ENCODE measurements at places on chromosomes 16 and 17.

DNA sequence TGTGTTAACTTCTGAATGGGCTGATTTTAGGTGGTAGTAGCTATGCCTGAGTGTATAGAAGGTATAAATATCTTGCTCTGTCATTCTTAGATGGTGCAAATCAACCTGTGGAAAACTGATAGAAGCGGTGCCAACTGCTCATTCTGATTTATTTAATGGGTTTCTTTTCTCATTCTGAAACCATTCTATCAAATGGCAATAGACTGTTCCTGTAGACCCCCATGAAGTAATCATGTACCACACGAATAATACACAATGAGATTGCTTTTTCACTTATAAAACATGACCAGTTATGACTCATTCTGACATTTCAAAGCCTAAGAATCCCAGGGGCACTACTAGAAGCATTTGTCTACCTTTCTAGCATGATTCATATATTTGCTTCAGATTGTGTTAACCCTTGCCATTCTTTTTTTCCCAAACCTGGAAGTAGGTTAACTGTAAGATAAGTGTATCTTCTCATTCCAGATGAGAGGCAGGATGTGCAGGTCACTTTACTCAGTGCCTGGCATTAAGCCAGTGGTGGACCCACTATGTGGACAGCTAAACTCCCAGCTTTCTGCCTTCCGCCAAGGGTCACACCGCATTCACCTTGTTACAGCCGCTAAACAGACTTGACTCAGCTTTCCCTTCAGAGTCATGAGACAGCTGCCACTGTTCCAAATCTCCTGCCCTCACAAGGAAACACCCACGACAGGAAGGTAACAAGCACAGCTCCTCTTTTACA, 16.4 kb upstream of the SLC16A11 start:
- DNase-seq: no peak

DNA sequence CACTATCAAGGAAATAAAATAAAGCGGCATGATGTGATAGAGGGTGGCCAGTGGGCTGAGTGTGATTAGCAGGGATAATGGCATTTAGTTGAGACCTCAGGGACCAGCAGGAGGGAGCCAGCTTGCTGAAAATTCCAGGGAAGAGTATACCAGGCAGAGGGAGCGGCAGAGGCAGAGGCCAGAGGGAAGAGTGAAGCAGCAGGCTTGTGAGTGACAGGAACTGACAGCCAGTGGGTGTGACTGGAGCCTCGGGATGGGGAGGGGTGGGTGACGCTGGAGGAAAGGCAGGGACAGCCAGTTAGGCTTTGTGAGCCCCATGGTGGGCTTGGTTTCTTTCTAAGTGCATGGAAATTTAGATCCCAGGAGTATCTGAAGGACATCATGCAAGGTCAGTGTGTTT, 209.7 kb upstream of the CACNG3 start:
- DNase-seq: no peak

GRCh38 chr16:3028716-3029319, 5.0 kb downstream of the THOC6 start:
- DNase-seq: peak; percentile 59

DNA sequence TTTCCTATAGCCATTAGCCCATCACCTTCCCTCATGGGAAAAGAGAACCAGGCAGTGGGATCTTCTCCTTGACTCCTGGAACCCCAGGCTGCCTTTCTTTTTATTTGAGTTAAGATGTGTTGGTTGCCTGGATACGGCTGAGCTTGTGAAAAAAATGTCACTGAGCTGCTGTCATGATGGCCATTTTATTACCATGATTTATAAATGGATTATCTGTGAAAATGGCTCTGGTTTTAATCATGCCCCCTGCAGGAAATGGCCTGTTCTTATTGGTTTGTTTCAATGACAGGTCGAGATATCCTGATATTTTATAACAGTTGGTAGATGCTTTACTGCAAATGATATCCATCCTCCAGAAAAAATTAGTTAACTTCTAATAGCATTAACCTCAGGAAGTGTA, 640.4 kb downstream of the CDH11 start:
- peak; percentile 58 for DNase-seq

- no peak for DNase-seq
Measured at GRCh38 chr17:79627766-79628690, 17.2 kb upstream of the RBFOX3 start.

DNA sequence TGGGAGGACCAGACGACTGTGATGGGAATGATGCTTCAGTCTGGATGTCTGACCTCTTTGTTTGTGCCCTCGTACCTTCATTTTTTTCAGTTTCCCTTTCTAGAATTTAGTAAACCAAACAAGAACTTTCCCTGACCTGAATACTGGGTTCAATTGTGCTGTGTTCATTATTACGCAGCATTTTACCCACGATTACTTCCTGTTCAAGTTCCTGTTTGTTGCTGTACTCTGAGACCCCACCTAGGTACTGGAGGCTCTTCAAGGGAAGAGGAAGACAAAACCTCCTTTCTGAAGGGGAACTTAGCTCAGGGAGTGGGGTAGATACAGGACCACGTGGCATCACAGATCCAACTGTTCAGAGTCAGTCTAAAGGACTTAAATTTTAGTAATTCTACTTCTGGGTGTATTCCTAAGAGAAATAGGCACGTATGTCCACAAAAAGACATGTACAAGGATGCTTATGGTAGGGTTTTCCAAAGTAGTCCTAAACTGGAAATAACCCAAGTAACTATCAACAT, 9.2 kb upstream of the PRKCB start:
- no peak for DNase-seq

DNA sequence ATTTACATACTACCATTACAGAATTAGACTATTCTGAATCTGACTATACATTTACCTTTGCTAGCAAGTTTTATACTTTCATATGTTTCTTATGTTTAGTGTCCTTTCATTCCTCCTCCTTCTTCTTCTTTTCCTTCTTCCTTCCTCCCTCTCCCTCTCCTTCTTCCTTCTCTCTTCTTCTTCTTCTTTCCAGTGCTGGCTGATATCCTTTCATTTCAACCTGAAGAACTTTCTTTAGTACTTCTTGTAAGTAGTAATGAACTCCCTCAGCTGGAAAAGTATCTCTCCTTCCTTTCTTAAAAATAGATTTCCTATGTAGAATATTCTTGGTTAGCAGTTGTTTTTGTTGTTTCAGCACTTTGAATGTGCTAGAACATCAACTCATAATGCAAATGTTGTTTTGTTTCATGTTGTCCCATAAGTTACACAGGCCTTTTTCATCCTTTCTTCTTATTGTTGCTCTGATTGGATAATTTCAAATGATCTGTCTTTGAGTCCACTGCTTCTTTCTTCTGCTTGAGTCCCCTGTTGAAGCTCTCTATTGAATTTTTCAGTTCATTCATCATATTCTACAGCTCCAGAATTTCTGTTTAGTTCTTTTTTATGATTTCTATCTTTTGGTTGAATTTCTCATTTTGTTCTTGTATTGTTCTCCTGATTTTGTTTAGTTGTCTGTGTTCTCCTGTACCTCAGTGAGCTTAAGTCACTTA, 15.1 kb upstream of the TBX4 start:
- DNase-seq: no peak

GRCh38 chr16:13621639-13622038, 298.3 kb upstream of the ERCC4 start:
- DNase-seq: no peak

DNA sequence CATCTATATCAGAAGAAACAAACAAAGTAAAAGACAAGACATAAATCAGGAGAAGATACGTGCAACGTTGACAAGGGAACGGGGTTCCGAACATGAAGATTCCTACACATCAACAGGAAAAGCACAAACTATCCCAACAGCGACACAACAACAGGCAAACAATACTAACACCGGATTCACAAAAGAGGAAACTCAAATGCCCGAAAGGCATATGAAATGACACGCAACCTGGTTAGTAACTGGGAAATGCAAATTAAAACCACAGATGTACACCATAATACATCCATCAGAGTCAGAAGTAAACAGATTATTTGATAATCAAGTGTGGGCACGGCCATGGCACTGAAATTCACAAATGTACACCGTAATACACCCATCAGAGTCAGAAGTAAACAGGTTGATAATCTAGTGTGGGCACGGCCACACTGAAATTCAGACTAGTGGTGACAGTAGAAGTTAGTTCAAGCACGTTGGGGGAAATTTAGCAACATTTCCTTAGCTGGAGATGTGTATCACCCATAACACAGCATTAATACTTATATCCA, 171.9 kb upstream of the RPH3AL start:
- no peak for DNase-seq

- no peak for DNase-seq
Measured at GRCh38 chr17:78096093-78096492, 32.5 kb downstream of the TMC6 start.

DNA sequence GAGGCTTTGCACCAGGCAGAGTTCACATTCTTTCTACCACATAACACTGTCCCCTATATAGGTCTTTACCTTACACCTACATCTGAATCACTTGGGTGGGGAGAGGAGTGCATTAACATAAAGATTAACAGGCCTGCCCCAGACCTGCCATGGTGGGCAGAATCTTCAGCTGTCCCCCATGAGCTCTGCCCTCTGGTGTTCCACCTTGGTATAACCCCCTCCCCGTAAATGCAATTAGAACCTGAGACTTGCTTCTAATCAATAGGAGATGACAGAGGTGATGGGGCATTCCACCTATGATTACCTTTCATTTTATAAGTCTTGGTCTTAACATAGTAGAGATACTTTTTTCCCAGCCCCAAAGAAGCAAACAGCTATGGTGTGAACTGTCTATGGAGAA, 20.4 kb upstream of the GRIN2A start:
- no peak for DNase-seq

DNA sequence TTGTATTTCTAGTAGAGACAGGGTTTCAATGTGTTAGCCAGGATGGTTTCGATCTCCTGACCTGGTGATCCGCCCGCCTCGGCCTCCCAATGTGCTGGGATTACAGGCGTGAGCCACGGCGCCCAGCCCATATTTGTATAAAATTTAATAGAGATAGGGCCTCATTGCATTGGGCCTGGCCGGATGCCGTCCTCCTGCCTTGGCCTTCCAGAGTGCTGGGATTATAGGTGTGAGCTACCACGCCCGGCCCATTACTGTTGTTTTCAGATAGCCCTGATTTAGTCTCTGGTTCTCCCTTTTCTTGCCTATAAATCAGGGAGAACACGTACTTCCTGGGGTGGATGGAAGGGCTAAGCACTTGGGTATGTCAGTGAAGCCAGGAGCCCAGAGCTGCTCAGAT, 3.5 kb downstream of the DEF8 start:
- DNase-seq: no peak

DNA sequence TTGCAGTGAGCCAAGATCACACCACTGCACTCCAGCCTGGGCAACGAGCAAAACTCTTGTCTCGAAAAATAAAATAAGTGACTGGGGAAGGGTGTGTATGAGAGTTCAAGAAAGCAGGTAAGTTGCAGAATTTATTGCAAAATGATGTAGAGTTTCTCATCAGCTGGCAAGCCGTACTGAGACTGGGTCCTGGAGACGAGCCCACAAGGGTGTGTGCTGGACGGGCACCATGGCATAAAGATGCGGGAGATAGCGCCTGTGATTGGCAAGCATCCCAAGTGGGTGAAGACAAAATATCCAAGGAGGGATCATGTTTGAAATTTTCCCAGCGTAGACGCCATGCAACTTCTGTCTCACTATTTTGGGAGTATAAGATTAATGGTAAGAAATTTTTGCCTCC, 59.4 kb downstream of the WNT3 start:
- no peak for DNase-seq

DNA sequence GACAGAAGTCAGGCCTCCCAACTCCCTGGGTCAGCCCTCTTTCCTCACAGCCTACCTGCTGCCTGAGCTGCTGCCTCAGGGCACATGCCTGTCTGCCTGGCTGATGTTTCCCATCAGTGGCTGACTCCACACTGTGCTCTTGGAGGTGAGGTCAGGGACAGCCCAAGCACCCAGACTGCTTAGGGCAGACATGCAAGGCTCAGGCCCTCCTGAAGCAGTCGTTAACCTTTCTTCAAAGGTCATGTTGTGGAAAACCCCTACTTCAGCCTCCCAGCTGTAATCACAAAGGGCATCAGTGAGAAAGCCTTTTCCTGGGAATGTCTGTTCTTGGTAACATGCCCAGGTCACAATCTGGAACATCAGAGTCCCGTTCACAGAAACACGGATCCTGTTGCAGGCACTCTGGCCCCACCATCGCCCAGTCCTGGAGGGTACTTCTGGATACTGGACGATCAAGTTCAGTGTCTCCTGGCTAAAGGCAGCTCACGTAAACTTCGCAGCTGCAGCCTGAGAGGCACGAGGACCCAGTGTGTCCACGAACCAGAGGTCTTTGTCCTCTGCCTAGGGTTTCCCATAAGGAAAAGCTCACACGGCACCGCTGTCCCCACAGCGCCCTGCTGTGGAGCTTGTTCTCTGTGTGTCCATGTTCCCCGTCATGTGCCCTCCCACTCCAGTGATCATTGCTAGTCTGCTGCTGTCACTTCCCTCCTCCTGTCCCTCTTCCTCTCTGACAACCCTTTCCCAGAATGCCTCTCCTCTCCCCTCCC, 54.9 kb downstream of the GNAO1 start:
- DNase-seq: no peak

- DNase-seq: no peak
Measured at GRCh38 chr16:29857133-29857760, 5.8 kb downstream of the CDIPT start.

DNA sequence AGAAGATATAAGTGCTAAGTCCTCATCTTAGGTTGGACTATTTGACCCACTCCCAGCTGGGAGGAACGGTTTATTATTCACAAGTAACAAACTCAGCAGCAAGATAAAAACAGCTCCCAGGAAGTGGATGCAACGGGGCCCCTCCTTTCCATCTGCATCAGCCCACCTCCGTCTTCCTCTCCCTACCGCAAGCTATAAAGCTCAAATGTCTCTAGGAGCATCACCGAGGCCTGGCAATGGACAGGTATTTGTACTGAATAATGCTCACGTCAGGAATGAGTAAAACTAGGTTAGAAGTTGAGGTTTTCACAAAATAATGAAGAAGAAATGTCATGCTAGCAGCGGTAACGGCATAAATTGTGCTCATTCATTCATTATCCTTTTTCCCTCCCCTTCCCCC, 408.7 kb upstream of the PSMD7 start:
- DNase-seq: no peak

DNA sequence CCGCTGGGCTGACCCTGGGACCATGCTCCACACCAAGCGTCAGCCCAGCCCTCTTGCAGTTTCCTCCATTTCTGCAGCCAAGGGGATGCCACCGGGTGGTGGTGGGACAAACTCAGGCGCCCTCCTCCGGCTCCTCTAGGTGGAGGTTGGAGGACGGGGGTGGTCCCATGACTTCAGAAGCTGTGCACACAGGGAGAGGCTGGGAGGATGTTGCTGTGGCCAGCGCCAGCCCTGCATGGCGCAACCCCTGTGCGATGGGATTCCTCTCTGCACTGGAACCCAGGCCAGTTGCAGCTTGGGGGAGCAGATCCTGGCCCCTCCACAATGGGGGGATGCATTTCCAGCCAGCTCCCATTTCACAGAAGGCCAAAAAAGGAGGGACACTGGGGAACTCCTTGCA, 246.5 kb downstream of the C16orf95 start:
- no peak for DNase-seq
